Endodermal cell (in vitro differentiated cells): ENCODE measurements at places on chromosomes 4 and X. TPM values are rescaled to one million over a fixed set of nuclear protein-coding genes. Genes with fewer than 3 reads are reported as not detected.

GRCh38 chrX:150044556-150044955, 106.3 kb upstream of the EOLA2 start:
- no peaks in the 10 kb centered on the region for H3K36me3 ChIP-seq
- no peak for DNase-seq
- H3K27me3 ChIP-seq, result no peaks in the 10 kb centered on the region
- no peak overlapping the region for H3K4me3 ChIP-seq
- H3K4me1 ChIP-seq, result no peaks in the 10 kb centered on the region

GRCh38 chr4:48022192-48022799, 5.7 kb downstream of the NIPAL1 start:
- no peak overlapping the region for H3K27ac ChIP-seq
- H3K4me1 ChIP-seq, result peaks cover 6% of the 10 kb centered on the region
- H3K4me3 ChIP-seq, result no peak overlapping the region
- no peak for DNase-seq
- H3K27me3 ChIP-seq, result peaks cover 23% of the 10 kb centered on the region

The GATA1 gene
- total RNA-seq, result not detected in 2 replicates

GRCh38 chr4:154001193-154001592, 212.3 kb upstream of the SFRP2 start:
- no peaks in the 10 kb centered on the region for H3K36me3 ChIP-seq
- no peak overlapping the region for H3K4me3 ChIP-seq
- no peak overlapping the region for H3K27ac ChIP-seq
- no peaks in the 10 kb centered on the region for H3K4me1 ChIP-seq
- no peaks in the 10 kb centered on the region for H3K27me3 ChIP-seq

DNA sequence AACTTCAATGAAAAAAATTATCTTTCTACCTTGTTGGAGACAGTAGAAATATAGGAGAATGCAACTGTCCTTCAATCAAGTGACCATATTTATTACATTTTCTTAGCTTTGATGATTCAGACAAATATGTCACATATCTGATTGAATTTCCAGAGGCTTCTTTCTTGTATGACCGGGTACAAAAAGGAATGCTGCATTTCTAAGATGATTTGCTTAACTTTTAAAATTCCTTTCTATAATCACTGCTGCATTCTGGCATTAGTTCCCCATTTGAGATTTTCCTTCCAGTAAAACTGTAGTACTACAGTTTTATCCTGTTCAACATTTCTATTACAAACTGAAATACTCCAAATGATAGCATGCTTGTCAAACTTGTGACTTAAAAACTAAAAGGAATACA, 5.2 kb downstream of the MFSD8 start:
- H3K4me3 ChIP-seq, result no peak overlapping the region
- H3K27ac ChIP-seq, result no peak overlapping the region
- H3K36me3 ChIP-seq, result peaks cover 55% of the 10 kb centered on the region
- DNase-seq, result no peak
- H3K4me1 ChIP-seq, result no peaks in the 10 kb centered on the region

The ATP10D gene
- 0.27 to 1.5 TPM (median 0.36 TPM) in 3 replicates for total RNA-seq

DNA sequence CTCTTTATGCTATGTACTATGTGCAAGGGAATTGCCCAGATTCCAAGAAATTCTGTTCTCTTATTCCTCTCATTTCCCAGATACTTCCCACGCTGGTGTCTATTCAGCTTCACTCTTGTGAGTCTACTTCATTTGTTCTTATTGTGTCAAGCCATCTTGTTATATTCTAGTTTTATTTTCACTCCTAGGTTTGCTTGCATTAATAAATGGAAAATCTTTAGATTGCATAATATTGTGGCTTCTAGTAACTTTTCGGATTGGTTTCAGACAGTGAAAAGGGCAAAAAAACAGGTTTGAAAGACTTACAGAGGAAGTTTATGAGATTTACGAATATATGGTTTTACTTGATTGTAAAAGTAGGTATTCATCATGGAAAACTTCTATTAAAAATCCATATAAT, 128.4 kb downstream of the BTC start:
- H3K27me3 ChIP-seq, result no peaks in the 10 kb centered on the region
- H3K36me3 ChIP-seq, result no peaks in the 10 kb centered on the region
- H3K27ac ChIP-seq, result no peak overlapping the region

The BTK gene
- 1.6 to 2.5 TPM (median 2.3 TPM) in 3 replicates for total RNA-seq

GRCh38 chrX:85052205-85052604, 48.5 kb downstream of the APOOL start:
- no peak overlapping the region for H3K27ac ChIP-seq
- no peak for DNase-seq
- H3K36me3 ChIP-seq, result no peaks in the 10 kb centered on the region
- H3K27me3 ChIP-seq, result no peaks in the 10 kb centered on the region
- no peak overlapping the region for H3K4me3 ChIP-seq
- no peaks in the 10 kb centered on the region for H3K4me1 ChIP-seq

DNA sequence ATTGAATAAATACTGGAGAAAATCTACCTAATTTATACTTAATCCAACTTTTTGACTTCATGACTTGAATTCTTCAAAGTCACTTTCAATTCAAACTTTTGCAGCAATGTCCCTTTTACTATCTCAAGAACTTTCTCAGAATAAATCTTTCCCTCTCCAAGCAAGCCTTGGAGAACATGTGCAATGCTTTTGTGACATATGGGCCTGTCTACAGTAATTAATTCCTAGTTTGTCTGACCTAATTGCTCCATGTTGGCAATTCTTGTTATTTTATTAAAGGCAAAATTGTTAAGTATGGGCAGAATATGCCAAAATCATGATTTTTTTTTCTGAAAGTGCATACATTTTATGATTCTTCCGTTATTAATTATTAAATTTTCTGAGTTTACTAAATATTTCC, 1115.3 kb downstream of the PDHA2 start:
- no peak for DNase-seq
- no peaks in the 10 kb centered on the region for H3K27me3 ChIP-seq
- no peak overlapping the region for H3K27ac ChIP-seq
- H3K4me1 ChIP-seq, result no peaks in the 10 kb centered on the region
- H3K4me3 ChIP-seq, result no peak overlapping the region

The XAGE1B gene
- not detected in 3 replicates for total RNA-seq

DNA sequence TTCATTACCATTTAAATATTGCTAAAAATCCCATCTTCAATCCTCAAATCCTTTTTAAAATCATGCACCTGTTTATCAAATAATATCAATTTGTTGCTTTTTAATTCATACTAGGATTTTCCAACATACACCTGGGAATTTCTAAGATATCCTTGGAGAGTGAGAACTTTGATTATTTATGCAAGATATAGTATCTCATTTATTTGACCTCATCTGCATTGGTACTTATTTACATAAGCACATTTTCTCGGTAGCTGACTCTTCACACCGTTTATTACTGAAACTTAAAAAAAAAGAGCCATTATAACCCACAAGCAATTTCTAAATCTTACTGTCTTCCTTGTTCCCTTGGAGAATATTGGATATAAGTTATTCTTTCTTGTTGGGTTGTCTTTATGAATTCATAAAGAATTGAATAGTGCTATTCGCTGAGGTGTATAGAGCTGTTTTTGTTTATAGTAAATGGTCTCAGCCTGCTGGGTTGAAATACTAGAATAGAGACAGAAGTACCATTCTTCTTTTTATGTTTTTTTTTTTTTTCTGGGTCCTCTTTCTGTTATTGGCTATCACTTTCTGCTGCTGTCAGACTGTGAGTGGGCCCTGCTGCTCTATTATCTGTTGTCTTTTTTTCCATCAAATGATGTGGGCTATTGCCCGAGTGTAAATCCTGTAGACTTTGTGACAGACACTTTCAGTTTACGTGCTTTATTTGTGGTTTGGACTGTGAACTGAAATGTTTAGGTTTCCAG, 2.9 kb downstream of the UGT8 start:
- no peaks in the 10 kb centered on the region for H3K4me1 ChIP-seq
- no peak overlapping the region for H3K4me3 ChIP-seq
- no peak overlapping the region for H3K27ac ChIP-seq
- no peak for DNase-seq

- H3K27ac ChIP-seq, result no peak overlapping the region
- H3K27me3 ChIP-seq, result no peaks in the 10 kb centered on the region
- no peaks in the 10 kb centered on the region for H3K36me3 ChIP-seq
- DNase-seq, result no peak
- no peaks in the 10 kb centered on the region for H3K4me1 ChIP-seq
Observed at GRCh38 chrX:31333165-31333831, 261.5 kb upstream of the FTHL17 start.

DNA sequence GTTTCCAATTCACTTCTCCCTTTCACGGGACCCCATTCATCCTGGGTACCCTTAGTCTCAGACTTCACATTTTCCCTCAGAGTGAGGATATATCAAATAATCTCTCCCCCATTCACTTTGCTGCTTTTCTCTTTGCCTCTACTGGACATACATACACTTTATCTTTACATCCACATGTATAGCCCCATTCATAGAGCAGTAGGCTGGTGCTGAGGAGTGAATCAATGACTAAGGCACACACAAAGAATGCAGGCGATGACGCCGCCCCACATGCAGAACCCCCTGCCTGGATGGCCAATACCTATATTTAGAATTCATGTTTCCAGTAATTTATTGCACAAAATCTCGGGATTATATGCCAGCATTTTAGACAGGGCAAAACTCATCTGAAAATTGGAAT, 554.3 kb upstream of the TENM3 start:
- H3K4me1 ChIP-seq, result no peaks in the 10 kb centered on the region
- peak overlapping the region; percentile 12 for H3K27ac ChIP-seq
- no peaks in the 10 kb centered on the region for H3K36me3 ChIP-seq

GRCh38 chr4:13378973-13379759, 105.0 kb downstream of the RAB28 start:
- no peak overlapping the region for H3K4me3 ChIP-seq
- no peaks in the 10 kb centered on the region for H3K4me1 ChIP-seq
- no peaks in the 10 kb centered on the region for H3K27me3 ChIP-seq
- H3K27ac ChIP-seq, result no peak overlapping the region

- H3K36me3 ChIP-seq, result no peaks in the 10 kb centered on the region
- H3K27me3 ChIP-seq, result no peaks in the 10 kb centered on the region
- DNase-seq, result no peak
- no peaks in the 10 kb centered on the region for H3K4me1 ChIP-seq
Observed at GRCh38 chr4:13212936-13213335, 271.2 kb downstream of the RAB28 start.

DNA sequence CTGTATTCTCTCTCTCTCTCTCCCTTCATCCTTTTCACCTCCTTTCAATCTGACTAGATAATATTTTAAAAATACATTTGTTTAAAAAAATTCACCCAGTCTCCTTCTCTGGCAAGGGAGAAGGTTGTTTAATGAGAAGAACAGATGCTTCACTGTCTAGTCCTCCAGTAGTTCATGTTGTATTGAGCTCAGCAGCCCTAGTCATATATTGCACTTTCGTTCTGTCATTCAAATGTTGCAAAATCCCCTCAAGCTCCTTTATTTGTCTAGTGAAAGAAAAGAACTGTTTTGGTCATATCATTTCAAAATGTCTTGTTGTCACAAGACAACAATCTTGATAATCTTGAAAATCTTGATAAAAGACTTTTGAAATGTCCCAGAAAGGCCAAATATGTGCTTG, 248.0 kb downstream of the GALNTL6 start:
- no peak overlapping the region for H3K27ac ChIP-seq
- H3K4me3 ChIP-seq, result no peak overlapping the region
- H3K27me3 ChIP-seq, result no peaks in the 10 kb centered on the region

- H3K27me3 ChIP-seq, result peaks cover 19% of the 10 kb centered on the region
- H3K4me1 ChIP-seq, result no peaks in the 10 kb centered on the region
- no peak overlapping the region for H3K4me3 ChIP-seq
- no peak overlapping the region for H3K27ac ChIP-seq
- DNase-seq, result no peak
Observed at GRCh38 chr4:77286906-77287305, 129.9 kb downstream of the CCNG2 start.

The FHIP1A gene
- 18.9 and 19.5 TPM in 2 replicates for total RNA-seq

The SPRY1 gene
- 8.9 to 58.6 TPM (median 9.1 TPM) in 3 replicates for total RNA-seq

DNA sequence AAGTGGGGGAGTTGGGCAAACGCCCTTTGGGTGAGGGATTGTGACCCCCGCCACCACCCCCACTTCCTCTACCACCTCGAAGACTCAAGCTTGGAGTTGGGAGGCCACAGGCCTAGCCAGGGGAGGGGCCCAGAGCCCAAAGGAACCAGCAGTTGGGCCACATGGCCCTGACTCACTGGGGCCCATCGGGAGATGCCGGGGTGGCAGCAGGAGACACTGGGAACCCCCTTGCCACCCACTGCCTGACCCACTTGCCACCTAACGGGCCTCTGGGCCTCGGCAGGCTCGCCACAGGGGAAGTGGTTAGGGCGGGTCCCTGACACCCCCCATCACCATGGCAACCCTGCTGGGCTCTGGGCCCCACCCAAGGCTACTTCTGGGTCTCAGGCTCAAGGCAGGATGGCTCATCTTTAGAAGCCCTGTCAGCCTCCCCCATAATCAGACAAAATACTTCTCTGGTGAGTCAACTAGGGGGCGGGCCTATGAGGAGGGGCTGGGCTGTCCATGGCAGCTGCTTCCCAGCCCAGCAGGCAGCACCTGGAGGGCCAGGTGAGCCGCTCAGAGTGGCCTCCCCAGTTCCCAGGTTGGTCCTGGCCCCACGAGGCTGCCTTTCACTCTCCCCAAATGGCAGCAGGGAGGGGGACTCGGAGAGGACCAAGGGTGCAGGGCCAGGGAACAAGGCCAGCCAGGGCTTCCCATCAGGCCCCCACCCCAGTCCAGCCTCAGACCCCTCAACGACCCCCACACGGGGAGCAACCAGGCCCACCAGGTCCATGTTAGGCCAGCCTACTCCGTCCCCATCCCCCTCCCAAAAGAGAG, 5.6 kb downstream of the FLNA start:
- peak overlapping the region; percentile 92 for H3K4me3 ChIP-seq
- peak overlapping the region; percentile 90 for H3K27ac ChIP-seq
- no peaks in the 10 kb centered on the region for H3K4me1 ChIP-seq
